ENCODE measurements at places on chromosomes 5 and 9. TPM values are rescaled to one million over a fixed set of nuclear protein-coding genes. Genes with fewer than 3 reads are reported as not detected.

GRCh38 chr9:88653406-88653805 lies 118.4 kb downstream of the NXNL2 start:
- DNase-seq = no peak

Gene RASEF
- total RNA-seq = 0.92 TPM

Gene IER5L
- 21.7 TPM for total RNA-seq

Gene IRX2
- total RNA-seq = 21.5 TPM
